Stimulated activated CD8-positive, alpha-beta memory T cell treated with anti-CD3 and anti-CD28 coated beads, Interleukin-12 subunit alpha, Interleukin-12 subunit beta, amount 100 ng/mL, for 4 hours (primary cell): ENCODE measurements at places on chromosomes 2 and 18.

GRCh38 chr18:43777636-43778304 is 500.5 kb upstream of the SYT4 start:
- DNase-seq: no peak

- DNase-seq: no peak
These were observed 1948.4 kb upstream of the PIK3C3 start for GRCh38 chr18:40006634-40007033.

GRCh38 chr2:167289651-167290410 is 401.6 kb downstream of the XIRP2 start:
- no peak for DNase-seq

DNA sequence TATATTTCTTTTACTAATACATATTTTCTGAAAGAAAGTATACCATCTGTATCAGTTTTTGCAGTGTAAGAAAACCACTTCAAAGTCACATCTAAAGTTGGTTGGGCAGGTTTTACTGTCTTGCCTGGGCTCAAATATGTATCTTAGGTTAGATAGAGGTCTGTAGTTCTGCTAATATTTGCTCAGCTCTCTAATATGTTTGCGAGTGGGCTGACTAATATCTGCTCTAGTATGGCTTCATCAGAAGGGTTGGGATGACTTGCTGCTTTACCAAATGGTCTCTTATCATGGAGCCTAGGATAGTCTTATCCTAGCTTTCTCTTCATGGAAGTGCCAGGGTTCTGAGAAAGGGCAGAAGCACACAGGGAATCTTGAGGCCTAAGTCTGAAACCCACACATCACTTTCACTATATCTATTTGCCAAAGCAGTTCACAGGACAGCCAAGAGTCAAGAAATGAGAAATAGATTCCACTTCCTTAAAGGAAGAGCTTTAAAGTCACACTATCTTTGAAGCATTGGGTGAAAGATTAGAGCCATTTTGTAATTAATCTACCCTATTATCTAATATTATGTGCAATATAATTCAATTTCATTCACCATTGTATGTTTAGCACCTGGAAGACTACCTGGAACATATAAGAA is 610.0 kb downstream of the KCNJ3 start:
- DNase-seq: no peak

DNA sequence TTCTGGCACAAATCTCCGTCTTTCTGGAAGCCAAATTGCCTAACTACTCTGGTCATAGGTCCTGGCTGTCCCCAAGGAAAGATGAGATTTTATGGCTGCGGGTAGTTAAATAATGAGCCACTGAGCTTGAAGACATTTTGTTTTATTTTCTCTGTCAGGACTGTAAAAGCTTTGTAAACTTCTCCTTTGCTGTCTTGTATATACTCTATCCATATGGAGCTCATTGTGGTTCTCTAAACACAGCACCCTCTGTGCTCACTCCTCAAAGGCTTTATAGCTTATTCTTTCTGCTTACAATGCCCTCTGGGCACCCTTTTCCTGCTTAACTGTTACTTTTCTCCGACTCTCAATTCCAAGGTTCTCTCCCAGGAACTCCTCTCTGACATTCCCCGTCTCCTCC is 209.1 kb downstream of the CMPK2 start:
- no peak for DNase-seq

DNA sequence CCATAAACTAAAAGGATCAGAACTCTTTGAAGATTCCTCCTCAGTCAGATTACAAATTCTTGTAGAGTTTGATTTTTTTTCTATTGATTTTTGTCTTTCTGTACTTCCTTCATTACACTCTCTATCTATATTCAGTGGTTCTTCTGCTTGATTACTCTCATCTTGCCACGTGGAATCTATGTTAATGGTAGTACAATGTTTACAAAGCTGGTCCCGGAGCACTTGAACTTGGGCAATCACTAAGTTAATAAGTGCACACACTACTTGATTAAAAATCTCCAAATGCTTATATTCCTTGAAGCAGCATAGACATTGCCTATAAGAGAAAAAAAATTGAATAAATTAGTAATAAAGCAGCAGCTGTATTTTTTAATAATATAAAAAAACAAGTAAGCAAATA is 65.1 kb downstream of the USP34 start:
- no peak for DNase-seq

- DNase-seq: no peak
These were observed 20.9 kb downstream of the DYSF start for GRCh38 chr2:71474116-71474743.

DNA sequence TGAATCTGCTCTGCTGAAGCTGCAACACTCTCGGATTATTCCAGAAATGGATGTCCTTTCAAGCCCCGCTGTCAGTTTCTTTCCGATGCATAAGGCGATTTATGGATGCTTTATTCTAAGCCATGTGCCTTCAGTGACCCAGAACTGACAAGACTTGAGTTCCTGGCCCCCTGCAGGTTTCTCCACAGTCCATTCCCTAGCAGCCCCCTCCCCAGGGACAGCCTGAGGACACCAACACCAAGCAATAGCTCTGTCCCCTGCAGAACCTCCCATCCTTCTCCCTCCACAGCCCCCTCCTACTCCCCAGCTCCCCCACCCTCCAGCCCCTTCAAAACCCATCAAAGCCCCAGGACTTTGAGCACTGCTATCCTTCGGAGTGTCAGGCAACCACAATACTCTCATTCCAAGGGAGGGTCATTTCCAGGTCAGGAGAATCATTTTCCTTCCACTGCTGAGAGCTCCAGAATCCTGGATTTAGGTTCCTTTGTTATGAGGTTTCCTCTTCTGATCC is 24.6 kb upstream of the SPP2 start:
- no peak for DNase-seq

- DNase-seq: no peak
These were observed 26.2 kb downstream of the NAB1 start for GRCh38 chr2:190674966-190675650.

GRCh38 chr2:144099340-144099739 is 420.6 kb downstream of the ZEB2 start:
- DNase-seq: no peak

DNA sequence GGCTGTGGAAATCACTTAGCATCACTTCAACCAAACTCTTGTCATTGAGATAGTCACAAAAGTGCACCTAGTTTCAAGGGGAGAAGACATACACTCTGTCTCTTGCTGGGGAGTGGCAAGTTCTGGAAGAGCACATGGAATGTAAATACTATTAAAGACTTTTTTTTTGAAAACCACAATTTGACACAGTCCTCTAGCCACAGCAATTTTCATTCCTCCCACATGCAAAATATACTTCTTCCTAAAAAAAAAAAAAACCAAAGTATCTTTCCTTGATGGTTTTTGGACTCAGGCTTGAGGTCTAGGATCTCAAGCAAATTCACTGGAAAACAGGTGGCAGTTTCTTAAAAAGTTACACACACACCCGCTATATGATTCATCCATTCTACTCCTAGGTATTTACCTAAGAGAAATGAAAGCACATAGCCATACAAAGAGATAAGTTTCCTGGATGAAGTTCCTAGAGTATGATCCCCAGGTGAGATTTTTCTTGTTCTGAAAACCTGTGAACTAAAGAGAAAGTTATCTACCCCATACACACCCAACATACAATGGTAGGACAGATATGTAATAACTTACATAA is 295.8 kb downstream of the SP3 start:
- DNase-seq: no peak

DNA sequence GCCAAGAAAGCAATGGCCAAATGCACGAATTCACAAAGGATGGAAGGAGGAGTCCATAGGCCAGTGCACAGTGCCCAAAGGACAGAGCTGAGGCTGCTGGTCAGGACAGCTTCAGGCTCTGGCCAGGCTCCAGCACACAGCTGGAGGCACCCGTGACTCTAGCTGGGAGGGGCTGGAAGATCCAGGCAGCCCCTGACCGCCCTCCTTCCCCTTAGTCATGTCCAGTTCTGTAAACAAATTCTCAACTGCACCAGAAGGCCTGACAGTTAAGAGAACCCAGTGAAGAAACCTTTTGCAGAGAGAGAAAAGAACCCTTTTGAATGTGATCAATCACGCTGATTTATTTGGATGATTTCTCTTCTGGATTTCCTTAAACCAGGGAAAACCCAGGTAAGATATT is 7.7 kb upstream of the YWHAQ start:
- DNase-seq: no peak

DNA sequence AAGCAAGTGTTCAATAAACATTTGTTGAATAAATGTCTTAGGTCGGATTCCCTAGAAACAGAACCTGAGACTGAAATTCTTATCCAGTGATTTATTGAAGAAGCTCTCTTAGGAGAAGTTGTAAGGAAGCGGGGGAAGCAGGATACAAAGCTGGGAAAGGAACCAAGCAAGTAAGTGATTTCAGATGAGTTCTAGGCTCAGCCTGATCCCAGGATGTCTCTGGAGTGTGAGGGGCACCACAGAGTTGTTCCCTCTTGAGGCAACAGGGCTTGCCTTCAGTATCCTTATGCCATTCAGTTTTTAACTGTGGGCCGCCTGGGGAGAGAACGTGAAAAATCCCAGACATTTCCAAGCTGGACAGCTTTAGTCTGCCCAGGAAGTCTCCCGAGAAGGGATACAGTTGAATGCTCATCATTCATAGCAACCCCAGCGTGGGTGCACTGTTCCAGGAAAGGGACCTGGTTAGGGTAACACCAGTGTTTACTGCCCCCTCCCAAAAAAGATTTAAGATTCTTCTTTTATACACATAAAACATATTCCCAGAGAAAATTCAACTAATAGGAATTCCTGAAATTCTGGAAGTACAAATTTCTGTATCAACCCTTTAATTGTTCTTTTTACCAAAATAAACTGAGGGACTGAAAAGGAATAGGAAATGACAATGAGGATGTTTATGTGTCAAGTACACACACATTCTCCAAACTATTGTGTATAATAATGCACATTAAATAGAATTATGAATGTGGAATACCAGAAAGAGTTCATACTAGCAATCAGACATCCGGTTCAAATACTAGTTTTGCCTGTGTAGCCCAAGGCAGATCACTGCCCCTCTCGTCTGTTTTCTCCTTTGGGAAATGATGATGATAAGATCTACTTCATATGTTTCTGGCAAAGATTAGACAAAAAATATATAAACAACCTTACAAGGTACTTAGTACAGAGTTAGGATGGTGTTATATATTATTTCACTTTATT is 592.1 kb upstream of the CDH2 start:
- DNase-seq: no peak

DNA sequence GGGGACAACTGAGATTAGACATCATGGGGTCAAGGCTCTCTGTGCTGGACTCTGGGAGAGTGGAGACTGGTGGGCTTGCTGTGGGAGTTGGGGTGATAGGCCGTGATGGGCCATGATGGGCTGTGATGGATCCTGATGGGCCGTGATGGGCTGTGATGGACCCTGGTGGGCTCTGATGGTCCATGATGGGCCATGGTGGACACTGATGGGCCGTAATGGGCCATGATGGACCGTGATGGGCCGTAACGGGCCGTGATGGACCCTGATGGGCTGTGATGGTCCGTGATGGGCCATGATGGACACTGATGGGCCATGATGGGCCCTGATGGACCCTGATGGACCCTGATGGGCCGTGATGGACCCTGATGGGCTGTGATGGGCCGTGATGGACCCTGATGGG is 18.5 kb downstream of the LPIN1 start:
- DNase-seq: no peak

GRCh38 chr2:198285216-198285615 is 480.8 kb downstream of the PLCL1 start:
- DNase-seq: no peak

- no peak for DNase-seq
These were observed 204.5 kb upstream of the SPRED2 start for GRCh38 chr2:65636813-65637483.

DNA sequence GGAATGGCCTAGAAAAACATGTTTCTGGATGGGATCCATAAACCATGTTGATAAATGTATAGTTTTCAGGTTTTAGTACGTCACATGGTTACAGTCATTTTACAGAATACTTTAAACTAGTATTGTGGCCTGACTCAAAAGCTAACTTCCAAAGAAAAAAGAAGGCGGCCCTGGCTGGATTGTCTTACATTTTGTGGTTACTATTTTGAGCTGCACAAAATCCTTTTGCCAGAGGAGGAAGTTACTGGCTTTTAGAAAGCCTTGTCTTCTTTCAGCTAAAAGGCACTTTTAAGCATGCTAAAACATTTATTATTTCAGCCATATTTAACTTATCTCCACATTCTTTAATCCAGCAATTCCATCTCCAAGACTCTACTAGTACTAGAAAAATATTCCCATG is 227.9 kb downstream of the CDH2 start:
- DNase-seq: no peak

- peak; percentile 58 for DNase-seq
These were observed 129.0 kb downstream of the NCK2 start for GRCh38 chr2:105873721-105874120.

DNA sequence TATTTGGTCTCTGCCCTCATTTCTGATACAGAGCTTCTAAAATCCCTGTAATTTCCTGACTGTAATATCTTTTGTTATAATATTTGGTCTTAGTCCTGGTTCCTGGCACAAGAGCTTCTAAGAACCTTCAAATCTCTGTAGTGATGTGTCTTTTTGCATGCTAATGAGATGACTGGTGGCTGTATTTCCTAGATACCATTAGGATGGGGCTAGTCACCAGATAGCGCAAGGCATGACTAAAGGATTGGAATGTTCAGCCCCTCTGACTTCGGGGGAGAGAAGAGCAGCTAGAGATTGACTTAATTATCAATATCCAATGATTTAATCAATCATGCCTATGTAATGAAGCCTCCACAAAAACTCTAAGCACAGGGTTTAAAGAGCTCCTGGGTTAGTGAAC is 620.8 kb upstream of the ACVR2A start:
- DNase-seq: no peak

GRCh38 chr2:222504719-222505118 is 80.4 kb downstream of the SGPP2 start:
- no peak for DNase-seq

- DNase-seq: no peak
These were observed 164.4 kb downstream of the TNS1 start for GRCh38 chr2:217838409-217838831.

DNA sequence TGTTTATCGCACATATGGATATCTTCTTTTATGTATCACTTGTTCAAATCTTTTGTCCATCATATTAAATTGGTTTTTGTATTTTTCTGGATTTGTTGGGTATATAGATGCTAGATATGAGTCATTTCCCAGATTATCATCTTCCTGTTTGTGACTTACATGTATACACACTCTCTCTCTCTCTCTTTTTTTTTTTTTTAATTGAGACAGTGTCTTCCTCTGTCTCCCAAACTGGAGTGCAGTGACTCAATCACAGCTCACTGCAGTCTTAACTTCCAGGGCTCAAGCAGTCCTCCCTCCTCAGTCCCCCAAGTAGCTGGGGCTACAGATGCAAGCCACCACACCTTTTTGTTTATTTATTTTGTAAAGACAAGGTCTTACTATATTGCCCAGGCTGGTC is 43.8 kb downstream of the XIRP2 start:
- no peak for DNase-seq

- DNase-seq: no peak
These were observed 1.8 kb downstream of the CCDC85A start for GRCh38 chr2:56185582-56186046.

DNA sequence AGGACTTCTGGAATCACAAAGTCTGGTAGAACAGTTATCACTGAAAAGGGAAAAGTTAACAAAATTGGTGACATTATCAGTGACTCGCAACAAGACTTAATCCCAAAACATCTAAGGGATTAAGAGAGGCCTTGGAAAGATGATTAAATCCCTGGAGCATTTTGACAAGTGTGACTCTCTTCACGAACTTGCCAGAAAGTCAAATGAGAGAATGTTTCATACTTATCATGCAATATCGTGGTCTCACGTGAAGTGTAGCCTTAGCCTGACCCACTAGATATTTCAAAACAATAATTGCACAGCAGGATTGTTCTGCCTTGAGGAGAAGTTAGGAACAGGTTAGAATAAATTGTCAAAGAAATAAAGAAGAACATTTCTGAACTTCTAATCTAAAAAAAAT is 104.5 kb downstream of the COL6A3 start:
- DNase-seq: no peak

- no peak for DNase-seq
These were observed 76.6 kb downstream of the FIGN start for GRCh38 chr2:163659224-163659623.
